ENCODE measurements at places on chromosomes 6 and 20.

- DNase-seq: no peak
These were observed 88.4 kb upstream of the AGPAT4 start for GRCh38 chr6:161362266-161362665.

DNA sequence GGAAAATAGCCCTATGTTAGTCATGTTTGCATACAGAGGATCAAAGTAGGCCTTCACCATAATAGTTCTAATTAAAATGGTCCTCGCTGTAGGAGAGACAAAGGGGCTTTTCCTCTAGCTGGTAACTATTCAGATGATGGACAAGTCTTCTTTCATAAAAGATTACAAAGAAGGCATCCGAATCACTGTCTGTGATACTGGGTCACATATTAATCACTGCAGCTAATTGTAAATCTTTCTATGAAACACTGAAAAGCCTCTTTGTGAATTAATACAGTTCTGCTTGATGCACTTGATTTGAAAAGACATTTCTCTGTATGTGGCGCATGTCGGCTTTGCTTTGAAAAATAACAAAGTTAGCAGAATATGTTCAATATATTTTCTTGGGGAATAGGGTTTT lies 520.8 kb downstream of the KIF16B start:
- no peak for DNase-seq

GRCh38 chr20:1418350-1418749 lies 25.5 kb upstream of the FKBP1A start:
- no peak for DNase-seq

DNA sequence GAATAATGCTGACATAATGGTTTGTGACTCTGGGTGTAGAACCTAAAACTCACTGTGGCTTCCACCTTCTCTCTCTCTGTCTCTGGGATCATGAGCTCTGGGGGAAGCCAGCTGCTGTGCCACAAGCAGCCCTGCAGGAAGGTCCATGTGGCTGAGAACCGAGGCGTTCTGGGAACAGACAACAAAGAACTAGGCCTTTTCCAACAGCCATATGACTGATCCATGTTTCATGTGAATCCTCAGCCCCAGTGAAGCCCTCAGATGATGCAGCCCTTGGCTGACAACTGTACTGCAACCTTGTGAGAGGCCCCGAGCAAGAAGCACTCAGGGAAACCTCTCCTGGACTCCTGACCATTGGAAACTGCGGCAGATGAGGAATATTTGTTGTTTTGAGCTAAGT lies 56.6 kb downstream of the HLA-G start:
- no peak for DNase-seq

DNA sequence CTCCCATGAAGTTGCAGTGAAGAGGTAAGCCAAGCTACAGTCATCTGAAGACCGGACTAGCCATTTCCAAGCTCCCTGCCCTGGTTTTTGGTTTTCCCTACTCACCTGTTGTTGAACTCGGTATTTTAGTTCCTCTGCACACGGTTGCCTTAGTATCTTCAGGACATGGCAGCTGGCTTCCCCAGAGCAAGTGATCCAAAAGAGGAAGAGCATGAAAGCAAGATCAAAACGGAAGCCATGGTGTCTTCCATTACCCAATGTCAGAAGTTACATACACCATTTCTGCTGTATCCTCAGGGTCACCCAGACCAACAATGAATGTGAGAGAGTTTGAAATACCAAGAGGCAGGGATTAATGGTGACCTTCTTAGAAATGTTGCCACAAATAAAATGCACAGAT lies 276.6 kb upstream of the CNR1 start:
- no peak for DNase-seq

DNA sequence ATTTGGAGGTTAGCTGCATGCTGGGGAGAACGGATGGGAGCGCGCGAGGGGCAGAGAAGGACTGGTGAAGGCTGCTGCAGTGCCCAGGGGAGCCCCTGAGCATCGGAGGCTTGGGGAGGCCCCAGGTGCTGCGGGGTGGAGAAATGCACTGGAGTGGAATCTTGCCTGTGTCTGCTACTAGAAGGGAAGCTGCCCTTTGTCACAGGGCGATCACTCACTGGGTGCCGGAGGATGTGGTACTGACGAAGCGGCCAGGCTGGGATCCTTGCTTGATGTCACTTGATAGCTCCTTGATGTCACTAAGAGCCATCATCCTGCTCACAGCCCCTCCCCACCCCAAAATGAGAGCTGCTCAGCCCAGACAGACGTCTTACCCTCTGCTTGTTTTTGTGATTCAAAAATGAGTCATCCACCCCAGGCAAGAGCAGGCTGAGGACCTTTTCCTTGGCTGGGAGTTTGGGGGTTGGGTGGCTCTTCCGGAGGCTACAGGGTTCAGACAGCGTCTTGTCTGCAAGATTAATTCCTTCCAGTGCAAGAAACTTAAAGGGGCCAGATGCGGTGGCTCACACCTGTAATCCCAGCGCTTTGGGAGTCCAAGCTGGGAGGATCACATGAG lies 62.6 kb upstream of the PMEPA1 start:
- no peak for DNase-seq

DNA sequence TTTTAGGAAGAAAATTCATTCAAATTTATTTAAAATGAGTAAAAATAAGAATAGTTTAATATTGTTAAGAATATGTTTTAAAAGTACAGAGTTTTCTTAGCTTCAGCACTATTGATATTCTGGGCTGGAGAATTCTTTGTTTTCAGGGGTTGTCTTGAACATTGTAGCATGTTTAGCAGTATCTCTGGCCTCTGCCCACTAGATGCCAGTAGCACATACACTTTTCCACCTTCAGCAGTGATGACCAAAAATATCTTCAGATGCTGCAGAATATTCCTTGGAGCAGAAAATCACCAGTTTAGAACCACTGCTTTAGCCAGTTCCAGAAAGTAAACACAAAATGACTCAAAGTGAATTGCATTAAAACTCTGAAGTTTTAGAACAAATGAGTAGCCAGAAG lies 19.4 kb upstream of the SDHAF4 start:
- no peak for DNase-seq

GRCh38 chr6:11778648-11779328 lies at the start of gene ADTRP:
TSS of gene ADTRP (minus strand) at chr6:11778803. CDS start at chr6:11778759, 44 bp downstream.
- DNase-seq: peak; percentile 28

DNA sequence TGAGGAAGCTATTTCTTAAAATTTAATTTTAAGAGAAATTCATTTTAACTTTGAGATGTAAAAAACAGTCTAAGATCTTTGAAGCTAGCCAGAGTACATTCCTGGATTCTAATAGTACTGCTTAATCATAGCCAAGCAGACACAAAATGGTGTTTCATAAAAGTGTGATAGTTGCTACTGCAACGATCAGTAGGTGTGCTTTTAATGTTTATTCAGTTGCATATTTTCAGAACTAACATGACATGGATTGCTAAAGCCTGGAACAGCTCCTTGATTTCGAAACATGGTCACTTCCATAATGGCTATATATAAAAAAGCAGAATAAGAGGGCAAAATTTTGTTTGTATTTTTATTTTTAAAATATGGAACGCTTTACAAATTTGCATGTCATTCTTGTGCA lies 35.5 kb downstream of the SESN1 start:
- no peak for DNase-seq

DNA sequence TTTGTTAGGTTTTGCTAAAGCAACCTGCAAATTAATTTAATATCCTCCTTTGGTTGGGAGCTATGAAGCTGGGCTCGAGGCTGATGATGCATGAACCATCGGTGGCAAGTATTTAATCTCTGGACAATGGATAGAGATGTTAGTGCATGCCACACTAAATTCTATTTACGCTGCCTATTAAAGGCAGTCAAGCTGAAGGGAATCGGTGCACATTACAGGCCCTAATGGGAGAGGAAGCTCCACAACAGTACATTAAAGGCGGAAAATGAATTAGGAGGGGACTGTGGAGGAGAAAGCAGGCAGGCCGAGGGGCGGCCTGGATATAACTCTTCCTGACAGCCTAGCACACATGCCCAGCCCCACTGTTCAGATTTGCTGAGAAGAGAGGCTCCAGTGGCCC lies 132.4 kb upstream of the MAFB start:
- no peak for DNase-seq

GRCh38 chr20:57930351-57930750 lies 220.5 kb upstream of the PMEPA1 start:
- DNase-seq: no peak

DNA sequence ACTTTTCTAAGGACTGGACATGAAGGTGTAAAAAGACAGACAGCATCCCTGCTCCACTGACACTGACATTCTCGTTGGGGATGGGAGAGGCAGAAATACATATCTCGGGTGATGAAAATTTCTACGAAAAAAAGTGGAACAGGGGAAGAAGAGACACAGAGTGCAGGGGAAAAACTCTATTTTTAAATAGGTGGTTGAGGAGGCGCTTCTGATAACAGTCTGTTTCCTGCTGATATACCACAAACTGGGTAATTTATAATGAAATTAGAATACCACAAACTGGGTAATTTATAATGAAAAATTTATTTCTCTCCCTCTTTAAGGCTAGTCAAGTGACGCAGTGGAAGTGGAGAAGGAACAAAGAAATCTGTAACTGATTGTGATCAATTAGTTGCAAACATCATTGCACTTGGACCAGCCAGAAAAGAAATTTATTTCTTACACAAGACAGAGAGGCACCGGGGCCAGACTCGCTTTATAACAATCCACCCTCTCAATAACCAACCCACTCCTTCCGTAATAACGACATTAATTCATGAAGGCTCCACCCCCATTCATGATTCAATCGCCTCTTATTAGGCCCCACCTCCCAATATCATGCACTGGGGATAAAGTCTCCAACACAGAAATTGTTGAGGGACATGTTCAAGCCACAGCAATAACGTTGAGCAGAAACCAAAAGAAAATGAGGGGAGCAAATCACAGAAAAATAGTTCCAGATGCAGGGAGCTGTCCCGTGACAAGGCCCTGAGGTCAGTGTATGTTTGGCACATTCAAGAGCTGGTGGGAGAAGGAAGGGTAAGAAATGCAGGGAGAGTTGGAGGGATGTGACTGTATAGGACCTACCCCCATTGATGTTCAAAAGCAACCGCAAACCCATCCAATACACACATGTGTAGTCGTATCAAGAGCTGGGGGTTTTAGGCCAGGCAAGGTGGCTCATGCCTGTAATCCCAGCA lies 6.6 kb upstream of the SRSF6 start:
- DNase-seq: no peak

DNA sequence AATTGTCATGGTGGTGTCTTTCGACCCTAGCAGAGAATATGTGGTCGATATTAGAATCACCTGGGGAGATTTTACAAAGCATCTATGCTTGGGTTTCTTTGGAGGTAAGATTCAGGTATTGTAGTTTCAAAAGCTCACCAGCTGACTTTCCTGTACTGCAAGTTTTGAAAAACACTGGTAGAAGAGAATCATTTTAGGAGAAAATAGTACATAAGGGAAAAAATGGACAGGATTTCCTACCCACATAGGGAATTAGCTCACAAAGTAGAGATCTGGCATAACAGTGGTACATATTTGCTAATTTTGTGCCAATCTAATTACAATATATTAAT lies 27.4 kb upstream of the ABT1 start:
- no peak for DNase-seq

GRCh38 chr6:30204116-30204515 lies 9.1 kb downstream of the TRIM26 start:
- no peak for DNase-seq

- DNase-seq: no peak
These were observed 160.8 kb upstream of the RSPO3 start for GRCh38 chr6:126957721-126958120.

DNA sequence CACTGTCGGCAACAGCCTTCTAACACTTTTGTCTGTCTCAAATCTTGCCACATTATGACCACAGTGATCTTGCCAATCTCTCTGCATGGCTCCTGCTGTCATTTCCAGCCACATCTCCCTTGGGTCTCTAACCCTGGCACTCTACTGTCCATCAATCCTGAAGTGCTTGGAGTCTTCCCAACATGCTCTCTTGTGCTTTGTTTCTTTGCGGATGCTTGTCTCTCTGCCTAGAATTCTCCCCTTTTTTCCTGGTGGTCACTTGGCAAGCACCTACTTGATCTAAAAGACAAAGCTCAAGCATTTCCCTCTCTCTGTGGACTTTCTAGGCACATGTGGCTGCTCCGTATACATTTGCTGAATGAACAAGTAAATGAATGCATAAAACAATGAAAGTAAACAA lies 290.7 kb upstream of the MAP3K7 start:
- DNase-seq: no peak

DNA sequence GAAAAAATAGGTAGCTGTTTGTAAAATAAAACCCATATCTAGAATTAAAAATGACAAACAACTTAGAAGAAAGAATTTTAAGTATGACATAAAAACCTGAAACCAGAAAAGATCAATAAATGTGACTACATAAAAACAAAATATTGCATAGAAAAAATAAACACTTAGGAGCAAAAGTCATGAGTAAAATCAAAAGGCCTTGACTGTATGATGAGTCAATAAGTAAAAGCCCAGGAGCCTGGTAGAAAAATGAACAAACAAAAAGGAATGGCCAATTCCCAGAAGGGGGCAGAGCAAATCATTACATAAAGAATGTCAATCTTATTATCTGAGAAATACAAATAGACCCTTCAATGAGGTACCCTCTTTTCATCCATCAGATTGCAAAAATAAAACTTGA lies 20.7 kb upstream of the ENPP1 start:
- DNase-seq: no peak

DNA sequence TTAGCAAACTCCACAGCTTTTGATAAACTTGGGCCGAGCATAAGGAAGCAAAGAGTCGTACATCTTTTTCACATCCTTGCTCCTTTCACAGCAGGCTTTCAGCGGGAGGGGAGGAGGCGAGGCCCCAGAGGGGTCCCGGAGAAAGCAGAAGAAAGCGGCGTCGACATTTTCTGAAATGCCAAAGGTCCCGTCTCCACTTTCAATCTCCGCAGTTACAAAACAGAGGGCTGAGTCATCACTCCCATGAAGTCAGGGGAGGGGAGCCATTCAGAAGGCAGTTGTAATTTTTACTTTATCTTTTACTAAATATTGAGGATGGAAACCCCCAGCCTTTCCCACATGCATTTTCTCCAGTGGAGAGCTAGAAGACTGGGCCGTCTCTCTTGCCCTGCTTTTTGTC lies 174.2 kb upstream of the THBS2 start:
- DNase-seq: no peak

GRCh38 chr6:106300944-106301343 lies 24.6 kb downstream of the ATG5 start:
- DNase-seq: no peak

DNA sequence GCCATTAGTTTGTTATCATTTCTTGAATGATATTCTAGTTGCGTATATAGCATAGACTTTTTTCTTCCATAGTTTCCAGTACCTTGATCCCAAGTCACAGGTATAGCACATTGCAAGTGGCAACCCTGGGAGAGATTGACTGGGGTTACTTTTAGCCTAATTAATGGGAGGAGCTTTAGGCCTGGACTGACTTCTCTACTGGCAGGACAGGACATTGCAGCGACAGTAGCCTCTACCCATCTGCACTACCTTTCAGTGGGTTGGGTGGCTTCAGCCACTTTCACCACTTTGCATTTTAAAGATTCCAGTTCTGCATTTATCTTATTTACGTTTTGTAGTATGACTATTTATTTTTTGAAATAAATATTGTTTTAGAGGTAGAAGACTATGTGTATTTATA lies 320.3 kb downstream of the RIMS1 start:
- no peak for DNase-seq

All from D721Med (cell line).